ENCODE measurements at places on chromosomes 12 and 14. TPM values are rescaled to one million over a fixed set of nuclear protein-coding genes. Genes with fewer than 3 reads are reported as not detected.

DNA sequence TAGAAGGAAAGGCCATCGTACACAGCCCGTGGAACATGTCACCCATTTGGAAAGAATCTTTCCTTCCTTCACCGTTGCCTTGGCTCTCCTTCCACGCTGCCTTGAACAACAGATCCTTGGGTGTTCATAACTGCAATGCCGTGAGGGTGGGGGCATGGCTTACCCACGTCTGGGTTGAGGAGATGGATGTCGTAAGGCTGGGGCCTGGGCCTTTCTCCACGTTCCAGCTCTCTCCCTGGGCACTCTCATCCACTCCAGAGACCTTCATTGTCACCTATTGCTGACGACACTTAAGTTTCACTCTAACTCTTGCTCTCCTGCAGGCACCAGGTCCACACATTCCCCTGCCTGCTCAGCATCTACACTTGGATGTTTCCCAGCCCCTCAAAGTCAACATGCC, 19.4 kb downstream of the ANO2 start:
- DNase-seq = no peak

DNA sequence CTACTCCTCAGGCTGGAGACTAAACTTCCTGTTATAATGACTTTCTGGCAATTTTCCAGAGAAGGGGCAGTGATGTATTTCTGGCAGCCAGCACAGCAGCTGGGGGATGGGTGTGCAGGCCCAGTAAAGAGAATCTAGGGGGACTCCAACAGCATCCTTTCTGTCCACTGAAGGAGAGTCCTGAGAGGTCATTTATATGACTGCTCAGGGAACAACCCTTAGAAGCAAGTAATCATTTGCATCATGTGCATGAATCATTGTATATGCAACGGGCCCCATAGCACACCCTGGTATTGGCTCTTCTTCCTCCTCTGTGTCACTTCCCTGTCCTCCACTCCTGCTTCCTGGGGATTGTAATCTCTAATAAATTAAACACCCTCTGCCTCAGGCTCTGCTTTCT, 493.8 kb downstream of the RPS29 start:
- no peak for DNase-seq

DNA sequence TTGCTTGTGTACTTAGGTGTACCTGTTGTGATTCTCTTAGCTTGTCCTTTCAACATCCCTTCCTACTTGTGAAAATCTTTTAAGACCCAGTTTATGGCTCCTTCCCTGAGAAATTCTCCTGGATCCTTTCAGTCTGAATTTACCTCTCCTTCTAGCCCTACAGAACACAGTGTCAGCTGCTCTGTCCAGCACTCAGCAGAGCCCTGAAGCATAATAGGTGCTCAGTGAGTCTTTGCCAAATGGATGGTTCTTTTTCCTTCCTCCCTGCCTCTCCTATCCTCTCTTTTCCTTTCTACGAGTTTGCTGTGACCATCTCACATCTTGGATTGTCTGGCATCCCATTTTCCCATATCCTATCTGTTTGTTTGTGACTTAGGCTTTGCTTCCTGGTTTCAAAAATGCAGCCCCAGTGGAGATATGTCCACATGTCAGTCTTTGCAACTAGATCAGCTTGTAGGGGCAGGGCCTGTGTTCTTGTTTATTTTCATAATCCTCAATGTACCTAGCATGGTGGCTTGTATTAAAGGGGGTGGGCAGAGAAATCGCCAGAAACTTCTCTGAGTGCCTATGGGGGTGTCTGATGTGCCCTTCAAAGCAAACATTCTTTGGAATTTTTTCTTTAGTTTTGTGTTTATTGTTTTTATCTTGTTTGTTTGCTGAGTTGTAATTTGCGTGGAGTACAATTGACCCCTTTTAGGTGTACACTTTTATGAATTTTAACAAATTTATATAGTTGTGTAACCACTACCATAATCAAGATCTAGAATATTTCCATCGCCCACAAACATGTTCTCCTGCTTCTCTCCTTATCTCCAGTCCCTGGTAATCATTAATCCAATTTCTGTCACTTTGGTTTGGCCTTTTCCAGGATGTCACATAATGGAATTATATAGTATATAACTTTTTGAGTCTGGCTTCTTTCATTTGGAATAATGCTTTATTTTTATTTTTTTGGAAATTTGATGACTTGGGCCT, 62.8 kb downstream of the SMOC1 start:
- DNase-seq = no peak

- no peak for DNase-seq
Observed at GRCh38 chr14:63677891-63678379, 36.3 kb upstream of the WDR89 start.

SLC6A12 gene
- 6.0 TPM for total RNA-seq

GRCh38 chr12:42125388-42125767, 19.3 kb downstream of the GXYLT1 start:
- no peak for DNase-seq

DNA sequence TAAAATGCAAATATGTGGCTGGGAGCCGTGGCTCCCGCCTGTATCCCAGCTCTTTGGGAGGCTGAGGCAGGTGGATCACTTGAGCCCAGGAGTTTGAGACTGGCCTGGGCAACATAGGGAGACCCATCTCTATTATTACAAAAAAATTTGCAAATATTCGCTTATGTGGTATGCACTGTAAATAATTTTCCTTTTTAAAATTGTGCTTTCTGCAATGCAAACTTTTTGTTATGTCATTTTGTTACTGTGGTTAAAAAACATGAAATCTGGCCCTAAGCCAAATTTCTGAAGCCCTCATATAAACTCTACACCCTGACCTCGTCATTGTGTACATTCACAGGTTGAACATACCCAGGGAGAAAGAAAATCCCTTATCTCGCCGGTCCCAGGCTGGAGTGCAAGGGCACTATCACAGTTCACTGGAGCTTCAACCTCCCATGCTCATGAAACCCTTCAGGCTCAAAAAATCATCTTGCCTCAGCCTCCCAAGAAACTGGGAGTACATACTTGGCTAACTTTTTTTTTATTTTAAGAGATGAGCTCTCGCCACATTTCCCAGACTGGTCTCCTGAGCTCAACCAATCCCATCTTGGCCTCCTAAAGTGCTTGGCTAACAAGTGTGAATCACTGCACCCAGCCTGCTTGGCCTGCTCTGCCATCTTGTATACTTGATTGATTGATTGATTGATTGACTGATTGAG, 24.7 kb downstream of the TRAPPC6B start:
- DNase-seq = no peak

GRCh38 chr12:114287821-114288525, 118.0 kb downstream of the TBX5 start:
- DNase-seq = no peak

ENDOU gene
- 3.5 TPM for total RNA-seq

DNA sequence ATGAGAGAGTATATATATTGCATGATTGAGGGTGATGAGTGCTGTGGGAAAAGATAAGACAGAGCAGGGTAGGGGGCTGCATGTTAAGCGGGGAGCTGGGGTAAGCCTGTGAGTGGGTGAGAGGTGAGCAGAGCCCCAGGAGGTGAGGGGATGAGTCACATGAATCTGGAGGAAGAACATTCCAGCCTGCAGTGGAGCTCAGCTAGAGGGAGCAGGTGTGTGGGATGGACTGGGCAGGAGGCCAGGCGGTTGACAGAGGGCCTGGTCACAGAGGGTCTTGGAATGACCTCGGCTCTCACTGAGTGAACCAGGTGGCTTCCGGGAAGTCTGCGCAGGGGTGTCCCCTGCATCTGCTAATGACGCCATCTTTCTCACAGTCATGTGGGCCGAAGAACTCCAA, 44.4 kb downstream of the GIT2 start:
- no peak for DNase-seq

DNA sequence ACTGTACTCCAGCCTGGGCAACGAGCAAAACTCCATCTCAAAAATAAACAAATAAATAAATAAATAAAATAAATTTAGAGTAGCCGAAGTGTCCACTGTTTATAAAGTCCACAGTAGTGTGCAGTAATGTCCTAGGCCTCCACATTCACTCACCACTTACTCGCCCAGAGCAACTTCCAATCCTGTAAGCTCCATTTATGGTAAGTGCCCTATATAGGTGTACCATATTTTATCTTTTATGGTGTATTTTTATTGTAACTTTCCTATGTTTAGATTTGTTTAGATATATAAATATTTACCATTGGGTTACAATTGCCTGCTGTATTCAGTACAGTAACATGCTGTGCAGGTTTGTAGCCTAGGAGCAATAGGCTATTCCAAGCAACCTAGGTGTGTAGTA, 37.9 kb upstream of the GPRC5A start:
- DNase-seq = no peak

DNA sequence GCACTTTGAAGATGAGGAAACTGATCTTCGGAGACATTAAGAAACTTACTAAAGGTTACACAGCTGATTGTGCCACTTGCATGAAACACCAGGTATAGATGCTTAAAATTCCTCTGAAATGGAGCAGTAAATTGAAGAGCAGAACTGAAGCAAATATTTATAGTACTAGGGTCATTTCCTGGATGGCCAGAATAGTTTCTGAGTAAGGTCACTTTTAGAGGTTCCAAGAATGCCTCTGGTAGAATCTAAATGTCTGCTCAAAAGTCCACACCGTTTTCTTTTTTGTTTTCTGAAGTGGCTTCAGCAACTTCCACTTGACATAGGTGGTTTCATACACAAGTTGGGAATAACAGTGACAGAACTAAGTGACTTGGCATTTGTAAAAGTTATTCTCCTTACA, 19.4 kb downstream of the TPH2 start:
- DNase-seq = no peak

- DNase-seq = no peak
Observed at GRCh38 chr12:91211866-91212265, 29.2 kb upstream of the DCN start.

OSBPL8 gene
- 116 TPM for total RNA-seq

GRCh38 chr12:111645433-111645832, 40.3 kb downstream of the BRAP start:
- no peak for DNase-seq

DNA sequence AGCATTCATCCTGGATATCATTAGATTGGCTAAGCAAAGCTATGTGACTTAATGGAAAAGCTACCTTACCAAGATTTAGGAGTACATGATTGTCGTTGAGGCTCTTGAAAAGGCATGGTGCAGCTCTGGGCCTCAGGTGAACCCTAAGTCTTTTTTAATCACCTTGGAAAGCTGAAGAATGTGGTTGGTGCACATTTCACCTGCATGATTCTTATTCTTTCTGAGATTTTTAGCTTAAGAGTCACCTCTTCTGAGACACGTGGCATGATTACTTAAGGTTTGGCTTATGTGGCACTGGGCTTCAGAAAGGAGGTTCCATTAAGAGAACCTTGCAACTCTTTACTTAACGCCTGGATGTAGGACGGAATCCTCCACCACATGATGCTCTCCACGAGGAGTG, 498.5 kb downstream of the TMEM117 start:
- no peak for DNase-seq

GNB3 gene
- 1.5 TPM for total RNA-seq

DNA sequence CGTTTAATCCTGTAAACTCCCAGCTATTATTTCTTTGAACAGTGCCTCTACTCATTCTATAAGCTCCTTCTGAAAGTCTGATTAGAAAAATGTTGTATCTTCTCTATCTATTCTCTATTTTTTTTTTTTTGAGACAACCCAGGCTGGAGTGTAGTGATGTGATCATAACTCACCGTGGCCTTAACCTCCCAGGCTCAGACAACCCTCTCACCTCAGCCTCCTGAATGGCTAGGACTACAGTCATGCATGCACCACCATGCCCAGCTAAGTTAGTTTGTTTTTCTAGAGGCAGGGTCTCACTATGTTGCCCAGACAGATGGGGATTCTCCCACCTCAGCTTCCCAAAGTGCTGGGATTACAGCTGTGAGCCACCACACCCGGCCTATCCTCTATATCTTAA, 66.6 kb downstream of the RPS6KA5 start:
- DNase-seq = no peak

DNA sequence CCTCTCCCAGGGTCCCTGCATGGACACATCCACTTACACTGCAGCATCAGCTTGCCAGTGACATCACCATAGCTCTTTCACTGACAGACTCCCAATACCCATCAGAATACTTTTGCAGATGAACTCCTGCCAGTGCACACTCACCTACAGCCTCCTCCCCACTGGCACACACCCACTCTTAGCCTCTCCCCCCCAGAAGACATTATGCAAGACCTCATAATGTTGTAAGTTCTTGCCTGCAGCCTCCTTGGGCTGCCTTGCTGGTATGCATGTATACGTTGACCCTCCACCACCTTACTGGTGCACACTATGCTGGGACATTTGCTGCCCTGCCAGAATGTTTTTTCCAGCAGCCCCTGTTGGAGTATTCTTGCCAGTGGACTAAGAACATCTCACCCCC, 324.2 kb downstream of the AEBP2 start:
- DNase-seq = no peak

- no peak for DNase-seq
Observed at GRCh38 chr12:32467959-32468863, 68.9 kb downstream of the FGD4 start.

DYNC1H1 gene
- total RNA-seq = 565 TPM

MYF6 gene
- not detected for total RNA-seq

COX8C gene
- total RNA-seq = not detected

DNA sequence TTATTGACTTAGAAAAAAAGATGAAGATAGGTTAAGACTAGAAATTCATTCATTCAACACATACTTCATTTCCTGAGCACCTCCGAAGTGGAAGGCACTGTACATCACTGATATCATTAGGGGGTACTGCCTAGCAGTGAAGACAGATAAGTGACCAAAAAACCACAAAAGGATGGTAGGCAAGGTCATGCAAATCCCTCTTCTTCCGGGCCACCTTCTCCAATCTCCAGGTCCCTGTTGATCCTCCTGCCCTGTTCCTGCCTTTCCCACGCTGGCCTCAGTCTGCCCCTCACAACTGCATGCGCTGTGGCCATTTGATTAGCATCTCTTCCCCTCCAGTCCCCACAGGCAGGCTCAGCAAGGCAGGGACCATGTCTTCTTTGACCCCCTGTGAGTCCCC, 60.8 kb downstream of the SETD3 start:
- no peak for DNase-seq

KCNMB4 gene
- 2.7 TPM for total RNA-seq

HELB gene
- total RNA-seq = 1.5 TPM

CEBPE gene
- not detected for total RNA-seq

MYO1H gene
- total RNA-seq = not detected

DNA sequence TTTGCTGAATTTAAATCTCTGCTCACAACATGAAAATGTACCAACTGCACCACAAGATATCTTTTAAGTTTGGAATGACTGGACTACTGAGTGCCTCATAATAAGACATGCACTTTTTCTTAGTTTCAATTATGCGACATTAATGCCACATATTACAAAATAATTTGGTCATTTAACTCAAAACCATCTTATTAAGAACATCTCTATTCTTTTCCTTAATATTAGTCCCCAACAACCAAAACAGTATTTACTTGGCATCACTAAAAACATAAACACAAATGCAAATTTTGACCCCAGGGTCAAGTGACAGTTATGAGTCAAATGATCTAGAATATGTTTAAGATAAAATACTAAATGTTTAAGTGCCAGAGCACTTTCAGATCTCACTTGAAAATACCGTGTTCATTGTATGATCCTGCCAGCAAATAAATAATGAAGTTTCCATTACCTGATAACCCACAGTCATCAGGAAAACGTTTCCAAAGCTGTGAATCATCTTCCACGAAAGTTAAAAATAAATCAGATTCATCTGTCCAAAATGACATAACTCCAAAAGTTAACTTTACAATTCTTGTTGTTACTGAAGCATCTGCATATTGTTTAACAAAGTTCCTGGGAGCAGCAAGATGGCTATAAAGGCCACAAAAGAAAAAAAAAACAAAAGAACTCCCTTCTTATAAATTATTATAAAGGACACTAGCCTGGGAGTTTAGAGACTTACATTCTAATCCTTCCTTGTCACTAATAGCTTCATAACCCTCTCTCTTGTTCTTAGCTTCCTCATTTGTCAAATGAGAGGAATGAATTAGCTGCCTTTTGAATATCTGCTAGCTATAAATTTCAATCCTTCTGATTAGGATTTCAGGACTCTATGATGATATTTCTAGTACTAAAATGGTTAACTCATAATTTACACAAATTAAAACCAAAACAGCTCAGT, 30.5 kb upstream of the AP4S1 start:
- no peak for DNase-seq
